ENCODE measurements at places on chromosomes 3 and 15. TPM values are rescaled to one million over a fixed set of nuclear protein-coding genes. Genes with fewer than 3 reads are reported as not detected.

GRCh38 chr3:9224490-9224889 lies 25.0 kb downstream of the SRGAP3 start:
- no peaks in the 10 kb centered on the region for H3K36me3 ChIP-seq
- no peak overlapping the region for H3K4me3 ChIP-seq
- DNase-seq = peak; percentile 72
- no peak overlapping the region for H3K27ac ChIP-seq
- peaks cover 19% of the 10 kb centered on the region for H3K4me1 ChIP-seq

- H3K27ac ChIP-seq = no peak overlapping the region
- no peaks in the 10 kb centered on the region for H3K36me3 ChIP-seq
- no peak overlapping the region for H3K4me3 ChIP-seq
- peaks cover 18% of the 10 kb centered on the region for H3K27me3 ChIP-seq
- H3K4me1 ChIP-seq = no peaks in the 10 kb centered on the region
- DNase-seq = no peak
These were observed 275.0 kb upstream of the SLCO3A1 start for GRCh38 chr15:91578511-91578910.

DNA sequence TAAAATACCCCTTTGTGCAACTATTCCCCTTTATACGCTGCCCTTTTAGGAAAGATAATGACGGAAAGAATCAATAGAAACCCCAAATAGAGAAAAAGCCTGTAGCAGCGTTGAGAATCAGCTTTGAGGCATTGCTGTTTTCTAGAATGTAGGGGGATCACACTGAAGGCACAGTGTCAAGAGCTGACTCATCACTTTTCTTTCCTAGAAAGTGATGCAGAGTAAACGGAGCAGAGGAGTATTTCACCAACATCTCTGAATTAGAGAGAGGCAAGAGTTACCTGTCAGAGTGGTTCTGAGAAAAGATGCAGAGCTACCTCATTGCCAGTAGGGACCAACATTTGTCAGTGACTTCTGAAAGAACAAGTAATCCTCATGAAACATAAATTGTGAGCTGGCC lies 269.8 kb upstream of the TMC3 start:
- no peak overlapping the region for H3K4me3 ChIP-seq
- DNase-seq = no peak
- H3K36me3 ChIP-seq = no peaks in the 10 kb centered on the region
- no peak overlapping the region for H3K27ac ChIP-seq

DNA sequence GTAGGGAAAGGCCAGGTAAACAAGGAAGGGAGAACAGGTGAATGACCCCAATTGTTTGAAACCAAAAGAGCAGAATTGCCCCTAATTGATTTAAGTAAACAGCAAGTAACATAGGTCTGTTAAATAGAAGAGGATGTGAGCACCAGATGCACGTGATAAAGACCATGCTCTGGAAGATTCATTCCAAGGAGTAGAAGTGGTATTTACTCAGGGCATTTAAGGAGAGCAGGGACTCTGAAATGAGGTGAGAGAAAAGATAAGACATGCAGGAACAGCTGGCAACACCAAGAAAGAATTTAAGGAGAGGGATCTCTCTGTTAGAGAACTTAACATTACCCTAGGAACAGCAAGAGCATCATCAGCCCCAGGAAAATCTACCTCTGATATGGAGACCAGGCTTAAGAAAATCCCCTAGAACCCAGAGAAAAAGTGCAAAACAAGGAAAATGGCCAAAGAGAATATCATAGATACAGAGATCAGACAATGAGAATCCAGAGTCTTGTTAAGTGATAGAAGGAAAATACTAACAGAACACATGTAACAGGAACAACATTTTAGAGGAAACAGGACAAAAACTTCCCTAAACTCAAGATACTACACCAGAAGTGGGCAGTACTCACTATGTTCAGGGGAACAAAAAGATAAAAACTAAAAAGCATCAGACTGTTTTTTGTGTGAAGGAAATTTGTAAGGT lies 6.4 kb downstream of the NUDT16 start:
- peaks cover 31% of the 10 kb centered on the region for H3K4me1 ChIP-seq
- no peaks in the 10 kb centered on the region for H3K27me3 ChIP-seq
- H3K27ac ChIP-seq = no peak overlapping the region
- DNase-seq = no peak
- no peak overlapping the region for H3K4me3 ChIP-seq
- peaks cover 21% of the 10 kb centered on the region for H3K36me3 ChIP-seq

- no peaks in the 10 kb centered on the region for H3K27me3 ChIP-seq
- no peak for DNase-seq
- peaks cover 21% of the 10 kb centered on the region for H3K36me3 ChIP-seq
- no peak overlapping the region for H3K4me3 ChIP-seq
- no peak overlapping the region for H3K27ac ChIP-seq
- peaks cover 31% of the 10 kb centered on the region for H3K4me1 ChIP-seq
These were observed 6.9 kb downstream of the NUDT16 start for GRCh38 chr3:131388490-131388799.

GRCh38 chr3:14047841-14048240 lies 76.8 kb downstream of the CHCHD4 start:
- no peak overlapping the region for H3K27ac ChIP-seq
- no peak overlapping the region for H3K4me3 ChIP-seq
- no peaks in the 10 kb centered on the region for H3K4me1 ChIP-seq
- H3K36me3 ChIP-seq = no peaks in the 10 kb centered on the region
- peaks cover 20% of the 10 kb centered on the region for H3K27me3 ChIP-seq

- no peaks in the 10 kb centered on the region for H3K36me3 ChIP-seq
- H3K4me1 ChIP-seq = no peaks in the 10 kb centered on the region
- no peak overlapping the region for H3K4me3 ChIP-seq
- DNase-seq = no peak
- no peak overlapping the region for H3K27ac ChIP-seq
These were observed 242.9 kb upstream of the C2CD4B start for GRCh38 chr15:62407962-62408361.

DNA sequence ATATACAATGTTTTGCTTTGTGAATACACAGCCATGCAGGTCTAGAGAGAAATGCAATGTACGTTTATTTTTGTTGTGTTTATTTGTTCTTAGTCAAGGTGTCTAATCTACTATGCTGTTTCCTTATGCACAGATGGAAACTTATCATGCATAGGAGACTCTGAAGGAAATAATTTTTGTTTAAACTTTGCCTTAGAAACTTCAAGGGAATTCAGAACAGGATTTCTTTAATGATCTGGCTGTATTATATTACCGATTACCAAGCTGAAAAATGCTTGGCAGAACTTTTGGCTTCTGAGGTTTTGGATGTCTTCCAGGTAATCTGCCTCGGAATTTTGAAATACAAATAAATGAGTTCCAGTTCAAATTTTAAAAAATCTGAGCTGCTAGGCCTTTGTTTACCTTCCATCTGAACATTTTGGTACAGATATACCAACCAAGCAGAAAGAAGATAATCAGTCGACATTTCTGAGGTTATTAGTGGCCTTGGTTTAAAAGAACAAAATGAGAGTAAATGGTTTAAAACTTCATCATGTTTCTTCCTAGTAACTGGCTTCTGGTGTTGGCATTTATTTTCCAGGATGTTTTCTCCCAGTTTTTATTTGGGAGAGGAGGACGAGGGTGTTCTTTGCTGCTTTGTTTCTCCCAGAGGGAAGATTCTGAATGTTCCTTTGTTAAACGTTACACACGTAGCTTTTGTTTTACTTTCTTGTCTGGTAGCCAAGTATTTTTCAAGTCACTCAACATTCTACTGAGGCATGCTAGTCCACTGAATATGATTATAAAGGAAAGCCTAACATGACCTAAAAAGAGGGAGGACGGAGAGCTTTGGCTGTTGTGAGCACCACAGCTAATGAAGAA lies 421.8 kb upstream of the TBL1XR1 start:
- no peaks in the 10 kb centered on the region for H3K36me3 ChIP-seq
- DNase-seq = no peak
- no peak overlapping the region for H3K27ac ChIP-seq
- H3K4me1 ChIP-seq = peaks cover 10% of the 10 kb centered on the region
- H3K4me3 ChIP-seq = no peak overlapping the region
- H3K27me3 ChIP-seq = no peaks in the 10 kb centered on the region

DNA sequence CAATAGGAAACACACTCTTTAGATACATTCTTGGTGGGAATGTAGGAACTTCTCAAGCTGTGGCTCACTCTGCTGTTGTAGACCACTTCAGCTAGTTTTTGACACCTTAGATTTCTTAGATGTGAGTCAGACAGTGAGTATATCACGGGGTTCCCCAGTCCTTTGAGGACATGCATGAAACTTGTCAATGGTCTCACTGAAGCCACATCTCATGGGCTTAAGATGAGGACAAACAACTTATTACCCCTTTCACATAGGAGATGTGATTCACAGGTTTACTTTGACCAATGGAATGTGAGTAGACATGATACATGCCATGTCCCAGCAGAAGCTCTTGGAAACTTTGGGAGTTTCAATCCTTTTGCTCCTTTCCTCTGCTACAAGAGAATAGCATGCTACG lies 325.5 kb downstream of the CHST2 start:
- H3K4me3 ChIP-seq = peak overlapping the region; percentile 9
- peaks cover 30% of the 10 kb centered on the region for H3K4me1 ChIP-seq
- H3K27ac ChIP-seq = peak overlapping the region; percentile 6
- DNase-seq = no peak
- peaks cover 1% of the 10 kb centered on the region for H3K27me3 ChIP-seq

DNA sequence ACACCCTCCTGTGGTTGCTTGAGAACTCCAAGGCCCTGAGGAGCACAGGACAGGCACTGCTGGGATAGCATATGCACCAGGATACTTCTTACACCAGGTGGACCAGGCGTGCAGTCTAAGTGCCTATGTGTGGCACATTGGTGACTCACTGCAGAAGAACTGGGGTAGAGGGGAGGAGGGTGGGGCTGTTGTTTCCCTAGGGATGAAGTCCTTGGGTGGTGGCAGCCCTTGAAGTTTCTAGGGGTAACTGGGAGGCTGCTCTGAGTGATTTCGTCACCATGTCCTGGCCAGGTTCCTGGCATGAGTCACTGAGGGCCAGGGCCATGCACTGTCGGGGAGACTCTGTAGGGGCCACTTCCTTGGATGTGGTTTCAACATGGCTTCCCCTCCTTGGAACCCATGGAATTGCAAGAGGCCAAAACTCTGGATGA lies 15.9 kb downstream of the MYZAP start:
- no peak overlapping the region for H3K27ac ChIP-seq
- H3K4me3 ChIP-seq = no peak overlapping the region
- no peak for DNase-seq

DNA sequence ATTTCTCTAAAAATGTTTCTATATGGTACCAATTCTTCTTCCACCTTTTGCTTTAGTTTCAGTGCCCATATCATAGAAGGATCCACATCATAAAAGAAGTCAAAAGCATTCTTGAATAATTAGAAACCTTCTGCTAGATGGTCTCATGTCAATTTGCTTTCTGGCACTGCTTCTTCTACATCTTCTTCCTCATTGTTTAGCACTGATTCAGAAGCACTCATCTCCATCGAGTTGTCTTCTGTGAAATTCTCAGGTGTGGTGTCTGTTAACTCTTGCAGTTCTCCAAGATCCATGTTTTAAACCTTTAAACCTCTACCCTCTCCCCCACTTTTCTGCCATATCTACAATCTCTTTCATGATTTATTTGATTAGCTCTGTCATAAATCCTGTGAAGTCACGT lies 154.8 kb downstream of the WDR76 start:
- H3K4me1 ChIP-seq = peaks cover 7% of the 10 kb centered on the region
- H3K27ac ChIP-seq = no peak overlapping the region
- no peak for DNase-seq
- H3K36me3 ChIP-seq = peaks cover 3% of the 10 kb centered on the region

GRCh38 chr3:10911350-10912002 lies 81.1 kb upstream of the SLC6A1 start:
- no peaks in the 10 kb centered on the region for H3K36me3 ChIP-seq
- H3K27ac ChIP-seq = no peak overlapping the region
- no peak overlapping the region for H3K4me3 ChIP-seq
- H3K4me1 ChIP-seq = no peaks in the 10 kb centered on the region
- no peaks in the 10 kb centered on the region for H3K27me3 ChIP-seq

DNA sequence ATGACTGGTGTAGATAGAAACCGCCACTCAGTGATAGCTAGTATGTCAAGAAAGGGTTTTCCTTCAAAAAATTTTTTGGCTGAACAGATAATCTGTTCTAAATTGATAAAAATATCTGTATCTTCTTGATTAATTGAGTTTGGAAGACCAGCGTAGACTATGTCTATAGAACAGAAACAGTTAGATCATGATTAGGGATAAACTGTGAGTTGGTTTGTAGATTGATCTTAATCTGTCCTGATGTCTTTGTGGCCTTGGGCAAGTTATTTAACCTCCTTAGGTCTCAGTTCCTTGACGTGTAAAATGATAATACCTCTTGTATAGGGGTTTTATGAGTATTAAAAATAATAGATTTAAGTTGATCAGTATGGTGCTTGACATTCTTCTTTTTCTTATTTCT lies 4.7 kb downstream of the NFKBIZ start:
- H3K27ac ChIP-seq = no peak overlapping the region
- peak overlapping the region; percentile 97 for H3K4me3 ChIP-seq
- H3K36me3 ChIP-seq = peaks cover 85% of the 10 kb centered on the region
- DNase-seq = no peak

GRCh38 chr15:34655326-34655725 lies 71.9 kb upstream of the GOLGA8B start:
- peaks cover 2% of the 10 kb centered on the region for H3K4me1 ChIP-seq
- no peak for DNase-seq
- H3K36me3 ChIP-seq = no peaks in the 10 kb centered on the region
- peaks cover 31% of the 10 kb centered on the region for H3K27me3 ChIP-seq
- H3K4me3 ChIP-seq = no peak overlapping the region

GRCh38 chr3:41768363-41768762 lies 193.5 kb downstream of the ULK4 start:
- H3K4me1 ChIP-seq = no peaks in the 10 kb centered on the region
- DNase-seq = no peak
- H3K36me3 ChIP-seq = no peaks in the 10 kb centered on the region

- DNase-seq = no peak
- peaks cover 10% of the 10 kb centered on the region for H3K4me1 ChIP-seq
- H3K27ac ChIP-seq = no peak overlapping the region
- peaks cover 2% of the 10 kb centered on the region for H3K27me3 ChIP-seq
- no peak overlapping the region for H3K4me3 ChIP-seq
These were observed 90.9 kb upstream of the ZNF280D start for GRCh38 chr15:56824175-56824574.

GRCh38 chr3:122992133-122992532 lies 35.4 kb downstream of the SEMA5B start:
- no peak for DNase-seq
- H3K36me3 ChIP-seq = no peaks in the 10 kb centered on the region
- peaks cover 38% of the 10 kb centered on the region for H3K27me3 ChIP-seq
- no peaks in the 10 kb centered on the region for H3K4me1 ChIP-seq

The FMN1 gene
- total RNA-seq = not detected

The UBE2E2 gene
- total RNA-seq = 8.0 TPM

The COL6A5 gene
- not detected for total RNA-seq

The CCR5 gene
- total RNA-seq = 2.3 TPM

The UPK1B gene
- total RNA-seq = not detected

The GPR149 gene
- total RNA-seq = not detected

The CADPS gene
- total RNA-seq = not detected

The CSTA gene
- total RNA-seq = not detected

The PRKCD gene
- total RNA-seq = 28.1 TPM

The TARS3 gene
- 11.5 TPM for total RNA-seq

The BBS4 gene
- total RNA-seq = 10.2 TPM

Measured in activated CD4-positive, alpha-beta T cell treated with anti-CD3 and anti-CD28 coated beads, Interleukin-2, amount 10 ng/mL, durations not matched to agents 24 days and 14 days (primary cell).